Bronchial smooth muscle cell (primary cell): ENCODE measurements at places on chromosomes 11 and 22. TPM values are rescaled to one million over a fixed set of nuclear protein-coding genes. Genes with fewer than 3 reads are reported as not detected.

DNAJB7 gene
- total RNA-seq: not detected in 2 replicates

ZNF214 gene
- total RNA-seq: 8.0 and 19.6 TPM in 2 replicates

OR56A3 gene
- total RNA-seq: not detected in 2 replicates

KIRREL3 gene
- total RNA-seq: 0.60 and 2.7 TPM in 2 replicates

TSPAN32 gene
- 0.09 and 0.47 TPM in 2 replicates for total RNA-seq

PKDREJ gene
- total RNA-seq: under 0.01 and 0.09 TPM in 2 replicates

POU2AF1 gene
- not detected in 2 replicates for total RNA-seq

OR8D1 gene
- under 0.01 TPM in 1 of 2 replicates, not detected in the other for total RNA-seq

OR2D2 gene
- total RNA-seq: 0.09 and 0.16 TPM in 2 replicates

PVALB gene
- not detected in 2 replicates for total RNA-seq

THY1 gene
- 11.0 and 47.3 TPM in 2 replicates for total RNA-seq

GRM5 gene
- total RNA-seq: under 0.01 TPM in 1 of 2 replicates, not detected in the other
